ENCODE measurements at places on chromosomes 5 and 9.

GRCh38 chr5:177526791-177527190 is 10.0 kb upstream of the DDX41 start:
- DNase-seq, result no peak

DNA sequence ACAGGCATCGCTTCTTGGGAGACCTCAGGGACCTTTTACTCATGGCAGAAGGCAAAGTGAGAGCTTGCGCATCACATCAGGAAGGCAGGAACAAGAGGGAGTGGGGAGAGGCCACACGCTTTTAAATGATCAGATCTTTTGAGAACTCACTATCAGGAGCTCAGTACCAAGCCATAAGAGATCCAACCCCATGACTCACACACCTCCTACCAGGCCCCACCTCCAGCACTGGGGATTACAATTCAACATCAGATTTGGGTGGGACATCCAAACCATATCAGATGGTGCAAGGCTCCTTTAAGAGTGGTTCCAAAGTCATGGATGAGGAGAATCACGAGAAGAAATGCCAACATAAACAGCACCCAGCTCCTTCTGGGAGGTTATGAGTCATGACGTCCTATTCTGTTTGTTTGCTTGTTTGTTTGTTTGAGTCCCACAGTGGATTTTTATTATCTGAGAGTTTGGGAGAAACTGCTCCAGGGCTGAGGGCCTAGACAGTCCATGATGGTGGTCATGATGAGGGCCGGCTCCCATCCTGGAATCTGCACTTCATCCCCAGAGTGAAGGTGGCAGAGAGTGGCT is 453.5 kb downstream of the GADD45G start:
- no peak for DNase-seq

DNA sequence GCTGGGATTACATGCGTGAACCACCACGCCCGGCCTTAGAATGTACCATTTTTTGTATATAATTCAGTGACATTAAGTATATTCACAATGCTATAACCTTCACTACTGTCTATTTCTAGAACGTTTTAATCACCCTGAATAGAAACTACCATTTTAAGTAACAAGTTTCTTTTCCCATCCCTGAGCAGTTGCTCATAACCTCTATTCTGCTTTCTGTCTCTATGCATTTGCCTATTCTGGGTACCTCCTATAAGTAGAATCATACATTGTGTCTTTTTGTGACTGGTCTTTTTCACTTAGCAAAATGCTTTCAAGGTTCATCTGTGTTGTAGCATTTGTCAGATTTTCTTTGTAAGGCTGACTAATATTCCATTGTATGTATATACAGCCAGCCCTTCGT is 39.9 kb downstream of the DDX46 start:
- no peak for DNase-seq

DNA sequence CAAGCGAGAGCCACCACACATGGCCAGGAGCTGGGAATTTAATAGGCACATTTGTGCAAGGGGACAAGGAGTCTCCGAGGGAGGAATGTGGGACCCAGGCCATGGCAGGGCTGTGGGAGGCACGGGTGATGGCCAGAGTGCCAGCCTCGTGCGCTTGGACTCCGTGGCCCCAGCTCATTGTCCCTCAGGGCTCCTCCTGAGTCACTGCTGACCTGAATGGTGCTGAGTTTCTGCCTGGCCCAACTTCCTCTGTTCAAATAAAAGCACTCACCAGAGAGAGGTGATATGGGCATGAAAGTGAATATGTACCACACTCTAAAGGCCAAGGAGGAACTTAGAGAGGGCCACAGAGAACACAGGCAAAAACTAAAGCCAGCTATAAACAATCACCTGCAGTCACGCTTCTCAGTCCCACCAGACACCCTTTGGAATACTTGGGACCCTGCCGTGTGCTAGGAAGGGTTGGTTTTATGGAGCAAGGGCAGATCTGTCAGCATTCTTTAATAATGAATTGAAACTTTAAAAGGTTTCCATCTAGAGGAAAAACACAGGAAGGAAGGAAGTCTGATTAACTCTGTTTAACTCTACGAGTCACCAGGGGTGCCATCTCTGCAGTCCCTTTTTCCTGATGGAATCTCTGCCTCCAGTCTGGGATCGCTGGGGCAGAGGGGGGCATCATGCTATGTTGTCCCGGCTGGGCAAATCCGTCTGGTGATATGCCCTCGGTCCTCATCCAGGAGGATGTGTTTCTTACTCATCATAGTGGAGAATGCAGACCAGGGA is 25.1 kb upstream of the UBE2QL1 start:
- DNase-seq, result no peak

DNA sequence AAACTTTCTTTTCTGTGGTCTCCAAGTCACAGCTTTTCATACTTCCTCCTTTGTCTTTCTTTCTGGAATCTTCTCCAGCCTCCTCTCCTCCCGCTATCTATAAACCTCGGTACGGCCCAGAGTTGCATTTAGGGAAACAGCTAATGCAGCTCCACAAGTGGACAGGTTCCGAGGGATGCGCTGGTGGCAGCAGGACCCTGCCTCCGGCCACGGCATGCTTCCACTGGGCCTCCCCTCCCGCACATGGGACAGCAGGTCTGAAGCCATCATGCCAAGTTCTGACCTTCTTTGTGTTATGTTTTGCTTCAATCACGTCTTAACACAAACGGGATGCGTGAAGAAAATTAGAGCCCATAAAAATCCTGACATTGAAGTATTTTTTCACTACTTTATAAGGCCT is 136.9 kb downstream of the IRX2 start:
- DNase-seq, result no peak

DNA sequence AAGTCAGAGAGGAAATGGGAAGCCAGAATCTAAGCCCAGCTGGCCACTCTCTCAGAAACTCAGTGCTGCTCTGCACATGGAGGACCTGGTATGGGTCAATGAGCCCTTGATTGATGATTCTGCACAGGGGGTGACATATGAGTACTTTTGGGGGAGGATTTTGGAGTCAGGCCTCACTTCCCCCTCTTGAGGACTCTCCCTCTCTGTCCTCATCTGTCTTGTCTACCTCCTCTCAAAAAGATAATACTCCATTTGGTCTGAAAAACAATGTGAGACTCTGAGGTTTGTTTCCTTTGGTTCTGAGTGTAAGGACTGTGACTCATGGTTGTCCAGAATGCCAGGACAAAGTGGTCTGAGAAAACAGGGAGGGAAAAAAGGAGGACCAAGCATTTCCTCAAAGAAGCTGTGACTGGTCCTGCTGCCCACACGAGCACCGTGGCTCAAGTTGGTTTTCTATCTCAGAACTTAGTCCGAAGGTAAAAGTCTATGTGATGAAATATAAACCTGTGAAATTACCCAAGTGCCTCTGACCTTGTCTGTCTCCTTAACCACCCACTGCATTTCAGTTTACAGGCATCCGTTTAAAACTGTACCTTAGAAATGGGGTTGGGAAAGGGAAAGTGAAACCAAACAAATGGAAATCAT is 11.1 kb downstream of the TTC39B start:
- DNase-seq, result peak; percentile 19

DNA sequence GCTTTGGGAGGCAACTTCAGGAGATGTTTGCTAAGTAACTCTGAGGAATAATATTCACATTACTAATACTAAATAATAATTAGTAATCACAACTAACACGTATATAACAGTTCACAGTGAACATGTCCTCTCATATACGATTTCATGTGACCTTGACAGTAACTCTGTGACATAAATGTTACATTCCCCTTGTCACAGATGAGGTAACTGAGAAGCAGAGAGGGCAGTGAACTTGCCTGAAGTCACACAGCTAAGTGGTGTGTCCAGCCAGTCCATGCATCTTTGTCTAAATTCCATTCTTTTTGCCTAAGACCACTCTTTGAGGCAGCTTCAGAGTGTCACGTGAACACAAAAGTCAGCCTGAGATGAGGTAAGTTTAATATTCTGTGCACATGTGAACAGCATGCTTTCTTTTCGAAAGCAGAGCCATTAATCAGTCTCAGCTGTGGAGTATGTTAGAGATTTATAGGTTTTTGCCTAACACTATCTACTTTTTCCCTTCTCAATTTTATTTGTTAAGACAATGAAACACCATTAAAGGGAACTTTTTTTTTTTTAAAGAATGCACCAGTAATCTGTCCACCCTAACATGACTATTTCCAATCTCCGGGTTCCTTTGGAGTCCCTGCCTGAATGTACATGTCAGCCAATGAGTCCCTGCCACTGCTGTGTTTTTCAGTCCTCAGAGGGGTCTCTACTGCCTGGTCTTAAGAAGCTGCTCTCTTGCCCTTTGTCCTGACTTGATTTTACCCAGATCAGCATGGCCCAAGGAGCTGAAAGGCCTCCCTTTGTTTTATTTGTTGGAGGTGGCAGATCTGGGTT is 43.5 kb downstream of the SH3PXD2B start:
- DNase-seq, result no peak

- DNase-seq, result peak; percentile 55
These were observed 557 bp upstream of the PHF2 start for GRCh38 chr9:93575796-93576257.

DNA sequence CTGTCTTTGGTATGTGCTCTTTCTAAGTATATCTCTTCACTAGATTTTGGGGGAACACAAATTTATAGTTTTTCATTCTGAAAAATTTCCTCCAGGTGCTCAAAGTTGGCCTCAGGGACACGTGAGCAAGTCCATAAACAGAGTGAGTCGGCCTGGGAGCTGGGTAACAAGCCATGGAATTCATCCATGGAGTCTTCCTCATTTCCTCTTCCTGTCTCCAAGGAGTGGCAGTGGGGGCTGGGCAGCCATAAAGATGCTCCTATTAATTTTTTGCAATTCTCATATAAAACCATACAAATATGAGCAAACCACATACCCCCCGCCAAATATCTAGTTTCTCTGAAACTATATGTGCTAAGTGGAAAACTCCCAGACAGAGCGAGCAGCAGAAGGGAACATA is 136.6 kb upstream of the OTULINL start:
- DNase-seq, result no peak
